ENCODE measurements at places on chromosomes 7 and 10.

- no peak for DNase-seq
Observed at GRCh38 chr7:55381189-55381588, 16.1 kb downstream of the LANCL2 start.

- no peak for DNase-seq
Observed at GRCh38 chr10:74771054-74771453, 55.3 kb upstream of the KAT6B start.

DNA sequence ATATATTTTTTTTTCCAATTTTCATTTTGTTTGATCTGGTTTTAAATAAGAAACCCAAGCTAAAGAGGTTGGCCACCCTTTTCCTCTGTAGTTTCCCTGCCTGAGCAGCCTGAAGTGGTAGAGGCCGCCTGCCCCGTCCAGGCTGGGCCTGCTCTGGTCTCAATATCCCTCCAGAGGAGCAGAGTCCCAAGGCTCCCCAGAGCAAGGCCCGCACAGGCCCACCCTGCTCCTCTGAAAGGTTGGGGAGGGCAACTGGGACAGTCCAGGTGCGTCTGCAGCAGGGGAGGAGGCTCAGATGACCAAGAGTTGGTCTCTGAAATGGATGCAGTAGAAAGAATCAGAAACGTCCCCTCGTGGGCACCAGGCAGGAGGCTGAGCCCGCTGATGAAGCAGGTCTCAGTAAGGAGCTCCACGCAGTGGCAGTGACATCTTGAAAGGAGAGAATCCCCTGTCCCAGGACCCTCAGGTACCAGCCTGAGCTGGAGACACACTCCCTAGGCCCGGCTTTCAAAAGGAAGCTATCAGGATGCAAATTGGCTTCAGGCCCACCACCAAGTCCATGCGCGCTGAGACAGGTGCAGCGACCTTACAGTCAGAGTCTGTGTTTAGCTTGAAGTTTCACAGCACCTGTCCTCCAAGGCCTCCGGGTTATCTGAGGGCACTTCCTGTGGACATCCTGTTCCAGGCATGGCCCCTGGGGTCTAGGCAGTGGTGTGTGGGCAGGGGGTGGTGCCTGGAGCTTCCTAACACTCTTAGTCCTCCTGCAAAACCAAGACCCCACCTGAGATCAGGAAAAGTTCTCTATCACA, 37.7 kb downstream of the EN2 start:
- no peak for DNase-seq

DNA sequence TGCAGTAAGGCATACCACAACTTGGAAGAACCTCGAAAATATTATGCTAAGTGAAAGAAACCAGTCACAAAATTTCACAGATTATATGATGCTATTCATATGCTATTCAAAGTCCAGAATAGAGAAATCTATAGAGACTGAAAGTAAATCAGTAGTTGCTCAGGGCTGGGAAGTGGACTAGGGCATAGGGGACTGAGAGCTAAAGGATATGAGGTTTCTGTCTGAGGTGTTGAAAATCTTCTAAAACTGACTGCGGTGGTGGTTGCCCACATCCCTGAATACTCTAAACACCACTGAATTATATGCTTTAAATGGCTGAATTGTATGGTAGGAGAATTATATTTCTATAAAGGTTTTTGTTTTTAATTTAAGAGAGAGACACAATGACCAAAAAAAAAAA, 161.3 kb downstream of the ELAPOR2 start:
- no peak for DNase-seq

DNA sequence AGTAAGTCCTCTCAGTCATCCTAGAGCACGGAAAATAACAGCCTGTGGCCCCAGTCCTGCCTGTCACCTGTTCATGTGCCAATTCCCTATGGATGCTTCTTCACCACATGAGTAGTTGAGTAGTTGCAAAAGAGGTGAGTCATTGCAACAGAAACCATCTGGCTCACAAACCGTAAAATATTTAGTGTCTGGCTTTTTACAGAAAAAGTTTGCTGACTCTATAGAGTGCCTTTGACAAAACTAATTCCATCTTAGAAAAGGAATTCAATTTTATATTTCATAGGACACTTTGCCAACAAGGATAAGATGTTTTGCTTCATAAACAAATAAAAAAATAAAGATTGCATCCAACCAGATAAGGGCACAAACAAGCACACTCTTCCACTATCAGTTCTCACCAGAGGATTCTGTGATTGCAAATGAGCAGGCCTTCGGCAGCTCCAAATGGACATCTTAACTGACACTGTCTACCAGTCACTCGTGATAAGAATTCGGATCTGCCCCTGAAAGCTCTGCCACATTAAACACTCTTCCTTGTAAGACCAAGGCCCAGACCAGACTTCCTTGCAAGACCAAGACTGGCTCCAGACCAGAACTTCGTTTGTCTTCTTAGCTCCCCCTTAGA, 242.7 kb upstream of the SEMA3C start:
- DNase-seq: peak; percentile 80

DNA sequence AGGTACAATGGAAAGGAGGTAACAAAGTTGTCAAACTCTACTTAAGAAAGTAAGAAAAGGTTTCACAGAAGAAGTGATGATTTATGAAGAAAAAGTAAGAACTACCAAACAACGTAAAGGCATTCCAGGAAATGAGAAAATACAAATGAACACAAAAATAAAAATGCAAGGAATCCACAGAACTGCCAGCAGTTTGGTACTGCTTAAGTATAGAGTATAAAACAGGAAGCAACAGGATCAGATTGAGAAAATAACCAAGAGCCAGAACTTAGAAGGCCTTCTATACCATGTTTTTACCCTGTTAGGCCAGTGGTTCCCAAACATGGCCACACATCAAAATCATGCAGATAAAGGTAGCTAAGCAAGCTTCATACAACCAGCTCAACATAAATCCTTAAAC, 9.2 kb downstream of the NDUFA5 start:
- DNase-seq: no peak

GRCh38 chr7:42575171-42575570, 336.7 kb downstream of the C7orf25 start:
- no peak for DNase-seq
